ENCODE measurements at places on chromosomes 11 and 22.

DNA sequence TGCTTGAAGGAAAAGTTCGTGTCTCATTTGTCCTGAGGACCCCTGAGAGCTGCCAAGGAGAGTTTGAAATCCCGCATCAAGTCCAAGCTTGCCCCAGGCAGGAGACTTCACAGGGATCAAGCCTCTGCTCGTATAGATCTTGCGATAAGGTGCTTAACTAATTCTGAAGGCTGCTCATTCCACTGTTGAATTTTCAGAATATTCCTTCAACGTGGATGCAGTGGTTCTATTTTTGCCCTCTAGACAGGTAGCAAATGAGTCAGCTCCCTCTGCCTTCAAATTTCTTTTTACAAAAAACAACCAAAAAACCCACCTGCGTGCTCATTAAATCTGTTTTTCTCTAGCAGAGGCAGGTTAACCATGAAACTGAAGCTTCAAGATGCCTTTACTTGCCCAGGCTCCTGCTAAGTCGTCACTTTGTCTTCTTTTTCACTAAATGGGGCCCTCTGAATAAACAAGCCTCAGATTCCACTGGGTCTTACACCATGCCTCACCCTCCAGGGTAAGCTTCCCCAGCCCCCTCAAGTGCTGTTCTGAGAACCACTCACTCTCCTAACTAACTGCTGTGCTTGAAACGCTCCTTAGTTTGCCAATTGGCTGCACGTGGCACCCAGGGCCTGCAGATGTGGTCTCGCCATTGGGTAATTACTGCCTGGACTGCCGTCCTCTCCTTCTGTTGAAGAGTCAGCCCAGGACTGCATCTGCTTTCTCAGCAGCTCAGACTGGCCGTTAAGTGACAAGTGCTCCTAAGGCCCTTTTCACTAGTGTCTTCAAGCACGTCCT is 105.0 kb downstream of the TRPC6 start:
- DNase-seq: no peak

DNA sequence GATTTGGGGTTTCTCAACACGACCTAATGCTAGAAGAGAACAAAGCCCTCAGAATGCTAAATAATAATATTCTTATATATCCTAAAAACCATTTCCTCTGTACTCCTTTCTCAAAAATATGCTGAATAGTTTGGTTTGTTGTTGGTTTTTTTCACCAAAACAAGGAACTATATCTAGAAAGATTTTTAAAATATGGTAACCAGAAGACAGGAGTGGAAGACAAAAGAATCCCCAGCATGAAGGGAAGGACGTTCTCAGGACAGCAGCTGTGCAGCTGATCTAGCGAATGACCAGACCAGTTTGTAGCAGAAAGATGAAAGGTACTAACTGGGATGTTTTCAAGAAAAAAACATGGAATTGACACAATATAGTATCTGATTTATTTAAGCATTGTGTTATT is 19.3 kb downstream of the FEZ1 start:
- DNase-seq: no peak

GRCh38 chr11:36098087-36098486 is 154.2 kb downstream of the LDLRAD3 start:
- no peak for DNase-seq

DNA sequence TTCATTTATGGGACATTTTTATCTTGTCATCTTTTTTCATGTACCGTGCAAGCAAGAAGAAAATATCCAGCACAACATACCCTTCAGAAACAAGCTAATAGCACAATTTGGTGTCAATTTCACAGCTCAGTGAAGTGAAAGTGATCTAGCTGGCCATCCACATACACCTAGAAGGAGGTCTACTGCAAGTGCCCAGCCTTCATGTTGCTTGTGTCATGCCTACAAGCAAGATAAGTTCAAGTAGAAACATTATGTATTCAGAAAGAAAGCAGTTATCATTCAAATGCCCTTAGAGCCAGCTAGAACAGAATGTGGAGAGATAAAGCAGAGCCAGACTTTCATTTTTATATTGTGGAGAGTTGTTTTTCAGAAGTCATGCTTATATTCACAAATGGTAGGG is 325.7 kb upstream of the PITPNB start:
- no peak for DNase-seq

- no peak for DNase-seq
These were observed 220.0 kb downstream of the INSC start for GRCh38 chr11:15334766-15335165.

- peak; percentile 89 for DNase-seq
These were observed 9.0 kb upstream of the AHNAK start for GRCh38 chr11:62555464-62556107.

DNA sequence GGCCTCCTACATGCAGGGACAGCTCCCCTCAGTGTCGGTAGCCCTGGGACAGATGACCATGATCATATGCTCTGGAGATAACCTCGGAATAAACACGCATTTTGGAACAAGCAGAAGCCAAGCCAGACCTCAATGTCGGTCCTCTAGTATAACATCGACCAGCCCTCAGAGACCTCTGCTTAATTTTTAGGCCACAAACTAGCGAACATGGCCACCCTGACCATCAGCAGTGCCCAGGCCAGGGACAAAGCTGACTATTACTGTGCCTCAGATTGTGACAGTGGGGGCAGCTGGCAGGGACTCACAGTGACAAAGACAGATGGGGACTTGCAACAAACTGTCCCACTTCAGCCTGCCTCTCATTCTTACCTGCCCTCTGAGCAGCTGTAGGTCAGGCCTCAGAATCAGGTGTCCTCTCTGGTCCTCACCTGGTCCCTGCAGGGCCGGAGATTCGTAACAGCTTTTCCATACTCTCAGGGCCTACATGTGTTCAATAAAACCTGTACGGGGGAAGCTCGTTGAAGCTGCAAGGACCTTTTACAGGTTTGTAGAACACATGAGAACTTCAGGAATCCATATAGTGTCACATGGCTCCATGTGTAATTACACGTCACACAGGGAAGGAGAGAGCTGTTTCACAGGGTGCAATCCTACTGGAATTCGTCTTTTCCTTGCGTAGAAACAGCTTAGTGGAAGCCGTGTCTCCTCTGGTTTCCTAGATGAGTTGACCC is 72.8 kb upstream of the IGLL5 start:
- DNase-seq: no peak

DNA sequence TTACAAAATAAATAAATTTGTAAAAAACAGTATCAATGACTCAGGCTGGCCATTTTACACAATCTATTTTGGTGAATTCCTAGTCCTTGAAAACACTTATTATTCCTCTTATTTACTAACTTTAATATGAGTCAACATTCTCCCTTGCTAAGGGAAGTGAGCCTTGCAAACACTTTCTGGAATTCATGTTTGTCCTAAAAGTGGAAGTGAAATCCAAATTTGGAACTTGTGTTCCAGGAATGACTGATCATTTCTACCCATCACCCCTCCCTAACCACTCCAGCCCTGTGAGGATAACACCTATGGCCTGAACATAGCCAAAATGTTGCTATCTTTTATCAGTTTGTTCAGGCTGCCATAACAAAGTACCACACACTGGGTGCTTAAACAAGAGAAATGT is 83.1 kb downstream of the OR5AK2 start:
- DNase-seq: peak; percentile 19

DNA sequence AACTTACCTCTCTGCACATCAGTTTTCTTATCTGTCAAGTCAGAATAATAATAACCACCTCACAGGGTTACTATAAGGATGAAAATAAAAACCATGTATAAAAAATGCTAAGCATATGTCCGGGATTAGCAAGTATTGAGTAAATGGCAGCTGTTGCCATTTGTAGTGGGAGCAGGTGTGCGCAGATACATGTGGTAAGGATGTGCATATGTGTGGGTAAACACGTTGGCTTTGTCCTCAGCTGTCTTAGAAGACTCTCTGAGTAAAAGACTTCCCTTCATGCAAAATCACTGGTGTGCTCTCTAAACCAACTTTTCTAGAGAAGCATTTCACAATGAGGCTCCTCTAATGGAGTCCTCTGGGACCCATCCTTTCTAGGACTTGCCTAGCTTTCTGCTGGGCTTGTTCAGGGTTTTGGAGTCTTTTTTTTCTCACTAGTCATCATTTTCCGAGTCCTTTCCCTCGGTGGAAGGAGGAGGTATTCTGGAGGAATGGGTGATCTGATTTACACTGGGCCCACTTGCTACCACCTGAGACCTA is 62.4 kb downstream of the NELL1 start:
- DNase-seq: no peak
